Activated T-helper 1 cell treated with Interleukin-2 at 50 U/mL for 16 hours (primary cell): ENCODE measurements at places on chromosomes 11 and 22.

- no peak for DNase-seq
Observed at GRCh38 chr11:41775296-41775695, 315.8 kb upstream of the LRRC4C start.

DNA sequence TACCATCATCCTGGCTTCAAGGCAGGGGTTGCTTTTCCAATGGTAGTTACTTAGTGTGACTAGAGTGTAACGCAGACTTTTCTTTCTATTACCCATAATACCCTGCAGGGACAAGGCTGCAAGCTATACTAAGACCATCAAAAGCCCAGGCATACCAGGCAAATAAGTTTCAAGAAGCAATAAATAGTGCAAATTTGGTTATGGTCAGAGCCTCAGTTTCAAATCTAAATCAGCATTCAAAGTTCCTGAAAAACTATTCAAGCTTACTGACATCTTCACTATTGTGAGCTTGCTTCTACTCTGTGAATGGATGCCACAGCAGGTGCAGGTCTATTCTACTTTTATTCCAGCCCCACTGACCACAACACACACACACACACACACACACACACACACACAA lies 2.5 kb upstream of the HBB start:
- no peak for DNase-seq

- no peak for DNase-seq
Observed at GRCh38 chr11:116712428-116712827, 60.4 kb downstream of the BUD13 start.

GRCh38 chr11:106471276-106471675 lies 393.8 kb downstream of the AASDHPPT start:
- DNase-seq, result no peak

GRCh38 chr22:24421428-24421931 lies 5.9 kb upstream of the ADORA2A start:
- no peak for DNase-seq

DNA sequence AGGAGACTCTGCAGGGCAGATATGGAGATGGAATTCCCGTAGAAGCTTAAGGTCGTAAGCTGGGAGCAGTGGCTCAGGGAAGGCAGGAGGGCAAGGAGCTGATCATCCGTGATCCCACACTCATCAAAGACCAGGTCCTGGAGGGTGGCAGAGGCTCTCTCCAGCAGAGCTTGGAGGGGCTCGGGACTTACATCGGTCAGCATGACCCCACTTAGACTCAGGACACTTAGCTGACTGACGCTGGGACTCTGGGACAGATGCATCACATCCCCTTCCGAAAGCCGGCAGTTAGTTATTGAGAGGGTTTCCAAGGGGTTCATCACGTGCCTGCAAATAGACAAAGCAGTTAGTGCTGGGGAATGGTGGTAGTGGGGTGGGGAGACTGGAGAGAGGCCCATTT lies 10.7 kb downstream of the PRAME start:
- DNase-seq, result no peak
